NCI-H526 treated with DMSO at 0.1 percent for 48 hours (cell line): ENCODE measurements at places on chromosomes 3 and 15.

GRCh38 chr15:57427367-57427821 is 51.1 kb downstream of the CGNL1 start:
- no peak for DNase-seq

DNA sequence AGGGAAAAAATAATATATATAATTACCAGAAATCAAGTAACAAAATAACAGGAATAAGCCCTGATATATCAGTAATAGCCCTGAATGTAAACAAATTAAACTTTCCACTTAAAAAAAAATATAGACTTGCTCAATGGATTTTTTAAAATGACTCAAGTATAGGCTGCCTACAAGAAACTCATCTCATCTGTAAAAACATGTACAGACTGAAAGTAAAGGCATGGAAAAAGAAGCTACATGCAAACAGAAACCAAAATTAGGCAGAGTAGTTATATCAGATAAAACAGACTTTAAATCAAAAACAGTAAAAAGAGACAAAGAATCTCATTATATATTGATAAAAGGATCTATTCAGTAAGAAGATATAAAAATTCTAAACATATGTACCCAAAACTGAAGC is 82.4 kb upstream of the STT3B start:
- no peak for DNase-seq

DNA sequence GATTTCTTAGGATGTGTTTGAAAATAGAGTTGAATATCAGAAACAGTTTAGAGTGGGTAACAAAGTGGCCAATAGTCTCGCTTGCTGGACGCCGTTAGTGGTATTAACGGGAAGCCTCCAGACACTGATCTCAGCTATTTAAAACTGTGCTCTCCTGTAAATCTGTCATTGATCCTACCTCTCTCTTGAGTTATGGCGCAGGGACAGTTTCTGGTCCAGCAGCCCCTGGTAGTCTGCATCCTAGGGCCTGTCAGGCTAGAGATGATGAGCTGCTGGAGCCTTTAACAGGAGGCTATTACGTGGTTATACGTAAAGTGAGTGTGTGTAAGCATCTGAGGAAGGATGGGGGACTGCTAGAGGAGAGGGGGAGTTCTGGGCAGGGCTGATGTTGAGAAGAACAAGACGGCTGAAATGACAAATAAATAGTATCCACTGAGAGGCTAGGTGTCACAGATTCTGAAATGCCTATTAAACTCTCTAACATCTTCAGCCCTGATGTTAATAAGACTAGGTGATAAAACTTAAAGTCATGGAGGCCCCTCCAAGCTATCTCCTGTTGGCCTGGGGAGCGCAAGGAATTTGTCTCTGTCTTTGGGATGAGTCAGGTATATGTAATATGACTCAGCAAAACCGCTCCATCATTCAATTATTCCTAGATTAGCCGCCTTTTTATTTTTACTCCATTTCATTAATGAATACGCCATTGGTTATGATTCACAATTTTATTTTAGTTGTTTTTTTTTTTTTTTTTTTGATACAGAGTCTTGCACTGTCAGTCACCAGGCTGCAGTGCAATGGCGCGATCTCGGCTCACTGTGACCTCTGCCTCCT is 155.7 kb downstream of the GREM1 start:
- no peak for DNase-seq

DNA sequence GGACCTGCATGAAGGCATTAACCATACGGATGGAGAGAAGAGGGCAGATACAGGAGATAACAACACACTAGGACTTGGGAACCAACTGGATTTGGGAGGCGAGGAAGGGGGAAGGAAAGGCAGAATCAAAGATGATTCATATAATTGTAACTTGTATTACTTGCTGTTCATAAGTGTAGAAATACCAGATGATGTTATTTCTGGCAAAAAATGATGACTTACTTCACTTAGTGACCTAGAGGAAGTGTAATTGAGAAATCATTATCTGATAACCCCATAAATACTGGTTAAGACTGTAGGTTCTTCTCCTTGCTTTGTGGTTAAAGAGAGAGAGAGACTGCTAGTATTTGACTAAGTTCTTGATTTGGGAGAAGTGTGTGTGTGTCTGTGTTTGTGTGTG is 50.5 kb upstream of the GK5 start:
- DNase-seq = no peak

DNA sequence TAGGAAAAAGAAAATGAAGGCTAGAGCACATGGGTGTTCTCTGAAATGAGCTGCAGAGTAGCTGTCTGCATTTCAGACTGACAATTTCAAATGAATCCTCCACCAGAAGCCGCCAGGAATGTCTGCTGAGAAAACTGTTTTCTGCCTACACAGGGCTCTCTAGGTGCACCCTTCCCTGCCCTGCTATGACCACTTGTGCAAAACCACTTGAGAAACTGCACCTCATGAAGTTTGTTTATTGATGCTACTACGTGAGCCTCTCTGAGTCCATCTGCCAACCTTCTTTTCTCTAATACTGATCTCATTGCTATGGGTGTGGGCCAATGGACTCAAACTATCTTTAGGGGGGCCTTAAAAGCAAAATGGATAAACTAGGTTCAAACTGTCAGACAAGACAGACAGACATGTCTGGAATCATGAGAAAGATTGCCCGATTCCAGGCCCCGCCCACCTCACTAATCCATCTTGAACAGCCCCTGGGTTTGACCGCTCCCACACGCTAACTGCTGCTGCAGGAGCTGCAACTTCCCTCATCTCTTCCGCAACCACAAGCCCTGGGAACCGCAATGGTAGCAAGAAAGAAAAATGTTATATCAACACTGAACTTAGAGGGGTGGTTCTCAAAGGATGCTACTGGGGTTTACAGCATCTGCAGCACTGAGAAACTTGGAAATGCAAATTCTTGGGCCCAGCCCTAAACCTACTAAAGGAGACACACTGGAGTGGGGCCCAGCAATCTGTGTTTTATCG is 9.0 kb upstream of the CD47 start:
- DNase-seq = no peak

DNA sequence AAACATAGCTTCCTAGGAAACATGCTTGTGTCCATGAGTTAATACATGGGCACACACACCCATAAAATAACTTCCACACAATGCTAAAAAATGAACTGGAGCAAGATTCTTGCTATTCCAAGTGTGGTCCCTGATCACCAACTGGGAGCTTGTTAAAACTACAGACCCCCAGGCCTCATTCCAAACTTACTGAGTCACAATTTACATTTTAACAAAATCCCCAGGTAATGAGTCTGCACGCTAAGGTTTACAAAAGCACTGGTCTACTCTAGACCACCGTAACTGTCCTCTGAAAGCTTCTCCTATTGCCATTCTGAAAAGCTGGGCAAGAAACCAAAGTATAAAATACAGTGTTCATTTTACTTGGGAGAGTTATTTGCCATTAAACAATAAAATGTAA is 45.4 kb downstream of the IGF2BP2 start:
- DNase-seq = no peak

- peak; percentile 60 for DNase-seq
These were observed 21.3 kb upstream of the GATM start for GRCh38 chr15:45399381-45400212.

DNA sequence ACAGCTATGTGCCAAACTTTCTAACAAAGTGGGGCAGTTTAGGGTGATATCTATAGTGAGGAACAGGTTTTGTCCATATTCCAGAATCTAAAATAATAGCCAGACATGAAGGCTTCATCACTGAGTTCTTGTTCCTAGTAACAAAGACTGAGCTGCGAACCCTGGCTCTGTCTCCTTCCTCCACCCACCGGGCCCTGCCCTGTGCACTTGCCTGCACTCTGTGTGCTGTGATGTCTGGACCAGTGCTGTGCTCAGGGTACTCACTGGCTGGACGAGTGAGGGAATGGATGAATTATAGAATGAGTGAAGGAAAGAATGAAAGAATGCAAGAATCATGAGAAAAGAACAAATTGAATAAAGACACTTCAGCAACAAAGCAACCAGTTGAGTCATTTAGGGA is 8.9 kb upstream of the NMNAT3 start:
- DNase-seq = no peak

- no peak for DNase-seq
These were observed 130.4 kb upstream of the CRBN start for GRCh38 chr3:3309887-3310286.

- DNase-seq = no peak
These were observed 209.0 kb downstream of the ARRDC4 start for GRCh38 chr15:98169551-98169950.

- DNase-seq = no peak
These were observed 895.0 kb downstream of the TBL1XR1 start for GRCh38 chr3:176302271-176302670.

- DNase-seq = no peak
These were observed 871.2 kb downstream of the TUSC7 start for GRCh38 chr3:117580806-117581205.

GRCh38 chr15:73956743-73957135 is 30.5 kb downstream of the LOXL1 start:
- no peak for DNase-seq

GRCh38 chr15:64138331-64138941 is 13.1 kb upstream of the SNX22 start:
- no peak for DNase-seq

DNA sequence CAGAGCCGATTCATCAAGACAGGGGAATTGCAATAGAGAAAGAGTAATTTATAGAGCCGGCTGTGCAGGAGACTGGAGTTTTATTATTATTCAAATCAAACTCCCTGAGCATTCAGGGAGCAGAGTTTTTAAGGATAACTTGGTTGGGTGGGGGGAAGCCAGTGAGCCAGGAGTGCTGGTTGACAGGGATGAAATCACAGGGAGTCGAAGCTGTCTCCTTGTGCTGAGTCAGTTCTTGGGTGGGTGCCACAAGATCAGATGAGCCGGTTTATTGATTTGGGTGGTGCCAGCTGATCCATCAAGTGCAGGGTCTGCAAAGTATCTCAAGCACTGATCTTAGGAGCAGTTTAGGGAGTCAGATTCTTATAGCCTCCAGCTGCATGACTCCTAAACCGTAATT is 95.4 kb upstream of the CCDC80 start:
- no peak for DNase-seq

DNA sequence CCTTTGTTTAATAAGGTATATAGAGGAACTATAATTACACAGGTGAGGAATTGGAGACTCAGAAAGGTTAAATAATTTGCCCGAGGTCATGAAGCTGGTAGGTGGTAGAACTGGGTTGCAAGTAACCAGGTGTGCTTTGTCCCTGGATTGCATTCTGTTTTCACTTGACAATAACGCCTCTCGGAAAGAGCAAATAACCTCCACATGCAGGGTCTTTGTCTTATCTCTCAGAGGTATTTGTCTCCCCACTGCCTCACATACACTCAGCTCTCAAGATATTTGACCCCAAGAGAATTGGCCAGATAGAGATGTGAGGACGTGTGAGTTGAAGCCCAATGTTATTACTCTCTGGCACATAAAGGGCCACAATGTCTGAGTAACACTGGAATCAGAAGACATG is 320.9 kb upstream of the ONECUT1 start:
- no peak for DNase-seq

- no peak for DNase-seq
These were observed 149.9 kb upstream of the SLC2A2 start for GRCh38 chr3:171176244-171176933.

DNA sequence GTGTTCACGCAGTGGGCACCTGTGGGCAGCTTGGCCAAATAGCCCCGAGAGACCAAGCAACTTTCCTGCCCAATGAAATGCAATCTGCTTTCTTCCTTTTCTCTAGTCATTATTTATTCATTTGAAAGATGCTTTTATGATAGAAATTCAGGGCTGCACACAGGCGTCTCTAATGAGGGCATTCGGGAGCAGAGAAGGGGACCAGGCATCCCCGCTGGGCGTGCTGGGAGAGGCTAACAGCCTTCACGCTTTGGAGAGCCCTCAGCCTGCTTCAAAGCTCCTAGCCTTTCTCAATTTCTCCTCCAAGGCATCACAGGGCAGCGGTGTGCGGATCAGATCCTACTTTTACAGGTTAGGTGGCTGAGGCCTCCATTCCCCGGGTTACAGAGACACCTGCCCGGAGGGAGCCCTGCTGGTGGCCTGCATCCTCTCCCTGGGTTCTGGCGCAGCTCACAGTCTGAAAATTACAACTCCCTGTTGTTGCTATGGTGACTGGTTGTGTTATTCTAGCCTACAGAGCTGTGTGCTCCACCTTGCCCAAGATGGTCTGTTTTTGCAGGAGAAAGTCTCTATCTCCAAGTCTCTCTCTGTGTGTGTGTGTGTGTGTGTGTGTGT is 21.8 kb upstream of the KLF13 start:
- peak; percentile 22 for DNase-seq

GRCh38 chr3:72462595-72463011 is 385.6 kb downstream of the SHQ1 start:
- DNase-seq = no peak

DNA sequence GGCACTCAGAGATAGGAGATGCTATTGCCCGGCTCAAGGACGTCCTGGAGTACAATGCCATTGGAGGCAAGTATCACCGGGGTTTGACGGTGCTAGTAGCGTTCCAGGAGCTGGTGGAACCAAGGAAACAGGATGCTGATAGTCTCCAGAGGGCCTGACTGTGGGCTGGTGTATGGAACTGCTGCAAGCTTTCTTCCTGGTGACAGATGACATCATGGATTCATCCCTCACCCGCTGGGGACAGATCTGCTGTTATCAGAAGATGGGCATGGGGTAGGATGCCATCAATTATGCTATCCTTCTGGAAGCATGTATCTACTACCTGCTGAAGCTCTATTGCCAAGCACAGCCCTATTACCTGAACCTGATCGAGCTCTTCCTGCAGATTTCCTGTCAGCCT is 26.4 kb downstream of the BCL2A1 start:
- no peak for DNase-seq

DNA sequence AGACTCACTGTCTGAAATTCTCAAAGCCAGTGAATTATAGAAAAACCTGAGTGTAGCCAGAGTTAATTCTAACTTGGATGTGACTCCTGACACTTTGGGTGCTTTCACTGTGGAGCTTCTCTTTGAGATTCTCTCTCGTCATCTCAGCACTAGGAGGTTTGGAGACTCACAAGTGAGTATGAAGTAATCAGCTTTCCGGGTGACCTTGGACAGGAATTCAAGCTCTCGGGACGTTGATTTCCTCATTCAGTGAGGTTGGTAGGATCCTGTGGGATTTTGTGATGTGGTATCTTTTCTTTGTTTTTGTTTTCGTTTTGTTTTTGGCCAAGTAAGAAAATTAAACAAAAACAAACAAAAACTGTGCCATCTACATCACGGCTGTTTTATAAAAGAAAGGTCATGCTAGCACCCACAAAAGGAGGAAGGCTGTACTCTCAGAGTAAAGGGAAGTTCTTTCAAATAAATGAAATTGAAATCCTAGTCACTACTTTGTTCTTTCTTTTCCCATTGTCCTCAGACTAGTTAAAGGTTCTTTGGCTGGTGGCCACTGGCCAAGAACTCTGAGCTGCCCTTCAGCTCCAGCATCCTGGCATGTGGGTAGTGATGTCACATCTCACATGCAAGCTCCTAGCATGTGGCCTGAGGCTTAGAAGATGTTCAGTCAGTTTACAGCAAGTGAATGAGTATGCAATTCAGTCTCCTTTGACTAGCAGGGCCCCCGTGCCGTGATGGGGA is 263.3 kb upstream of the TPM1 start:
- no peak for DNase-seq

DNA sequence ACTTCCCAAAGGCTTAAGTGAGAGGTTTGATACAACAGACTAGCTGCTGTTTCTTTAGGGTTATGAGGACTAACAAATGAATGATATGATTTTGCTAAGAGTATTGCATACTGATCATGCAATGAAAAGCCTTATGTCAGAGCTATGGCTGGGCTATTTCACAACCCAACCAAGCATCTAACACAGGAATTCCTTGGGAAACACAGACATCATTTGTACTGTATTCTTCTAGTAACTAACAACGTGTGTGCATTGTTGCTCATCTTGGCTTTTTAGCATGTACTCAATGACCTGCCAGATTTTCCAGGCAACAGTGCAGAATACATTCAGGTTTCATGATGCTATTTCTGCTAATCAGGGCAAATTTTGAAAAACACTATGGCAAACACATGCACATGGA is 19.3 kb downstream of the PDZRN3 start:
- DNase-seq = no peak
